AG20443 (cell line): ENCODE measurements at places on chromosomes 16 and 17.
A peak's percentile ranks its signal among the peaks of the same experiment; 100 is the strongest.

- peak; percentile 84 for DNase-seq
Measured at GRCh38 chr17:37327341-37328090, 48.3 kb upstream of the C17orf78 start.

DNA sequence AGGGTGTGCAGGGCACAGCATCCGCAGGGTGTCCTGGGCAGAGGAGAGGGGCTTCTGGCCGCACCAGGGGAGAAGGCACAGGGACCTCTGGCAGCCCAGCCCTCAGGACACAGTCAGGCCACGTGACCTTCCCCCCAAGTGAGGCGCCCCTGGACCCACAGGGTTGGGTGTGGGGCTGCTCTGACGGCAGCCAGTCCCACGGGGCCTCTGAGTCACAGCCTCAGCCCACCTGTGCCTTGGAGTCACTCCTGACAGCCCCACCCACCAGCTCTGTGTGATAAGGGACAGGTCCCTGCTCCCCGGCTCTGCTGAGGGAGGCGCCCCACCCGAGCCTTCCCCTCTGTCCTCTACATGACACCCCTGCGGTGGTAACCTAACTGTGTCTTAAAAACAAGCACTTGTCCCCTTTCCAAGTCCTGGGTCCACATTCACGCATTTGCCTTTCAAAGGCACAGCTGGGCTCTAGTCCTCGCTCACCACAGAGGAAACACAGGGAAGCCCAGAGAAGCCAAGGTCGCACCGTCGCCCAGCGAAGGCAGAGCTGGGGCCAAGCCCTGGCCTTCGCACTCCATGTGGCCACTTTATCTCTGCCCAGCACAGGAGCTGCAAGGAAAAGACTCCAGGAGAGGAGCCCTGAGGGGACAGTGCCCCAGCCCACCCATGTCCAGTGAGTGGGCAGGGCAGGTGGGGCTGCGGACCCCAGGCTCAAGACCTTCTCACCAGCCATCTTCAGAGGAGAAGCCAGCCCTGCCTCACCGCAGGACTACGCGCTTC, 5.1 kb upstream of the NPTX1 start:
- no peak for DNase-seq

DNA sequence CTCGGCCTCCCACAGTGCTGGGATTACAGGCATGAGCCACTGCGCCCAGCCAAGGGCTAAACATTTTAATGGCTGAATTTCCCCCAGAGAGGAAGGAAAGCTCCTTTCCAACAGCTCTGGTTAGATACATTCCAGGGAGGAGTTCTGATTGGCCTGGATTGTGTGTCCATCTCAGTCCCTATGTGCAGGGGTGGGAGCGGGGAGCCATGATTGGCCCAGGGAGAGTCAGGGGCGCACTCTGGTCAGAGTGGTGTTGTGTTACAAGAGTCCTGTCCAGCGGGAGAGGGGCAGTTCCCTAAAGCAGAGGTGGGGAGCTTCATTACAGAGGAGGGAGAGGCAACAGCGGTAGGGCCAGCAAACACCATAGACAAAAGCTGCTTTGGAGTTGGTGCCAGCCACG, 75.0 kb downstream of the RAP1GAP2 start:
- no peak for DNase-seq

DNA sequence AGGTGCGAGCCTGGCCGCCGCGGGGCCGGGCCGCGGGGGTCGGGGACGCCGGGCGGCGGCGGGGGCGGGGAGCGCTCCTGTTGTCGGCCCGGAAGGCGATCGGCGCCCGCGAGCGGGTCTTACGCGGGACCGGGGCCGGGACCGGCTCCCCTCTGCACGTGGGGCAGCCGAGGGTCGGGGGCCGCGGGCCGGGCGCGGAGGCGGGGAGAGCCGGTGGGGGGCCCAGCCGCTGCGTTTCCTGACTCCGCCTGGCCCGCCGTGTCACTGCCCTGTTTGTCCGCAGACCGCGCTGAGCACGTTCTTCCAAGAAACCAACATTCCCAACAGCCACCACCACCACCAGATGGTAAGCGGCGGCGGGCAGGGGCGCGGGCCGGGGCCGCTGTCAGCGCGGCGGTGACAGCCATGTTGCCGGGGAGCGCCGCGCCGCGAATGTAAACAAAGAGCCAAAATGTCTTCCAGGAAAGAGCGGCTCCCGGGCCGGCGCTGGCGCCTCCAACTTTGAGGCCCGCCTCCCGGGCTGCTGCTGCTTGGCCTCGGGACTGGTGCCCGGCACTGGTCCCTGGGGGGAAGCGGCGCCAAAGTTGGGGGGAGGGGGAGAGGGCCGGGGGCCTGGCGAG, 586 bp downstream of the UBALD2 start:
- DNase-seq = peak; percentile 57

- DNase-seq = peak; percentile 61
Measured at GRCh38 chr16:85473909-85474620, 139.1 kb upstream of the GSE1 start.

DNA sequence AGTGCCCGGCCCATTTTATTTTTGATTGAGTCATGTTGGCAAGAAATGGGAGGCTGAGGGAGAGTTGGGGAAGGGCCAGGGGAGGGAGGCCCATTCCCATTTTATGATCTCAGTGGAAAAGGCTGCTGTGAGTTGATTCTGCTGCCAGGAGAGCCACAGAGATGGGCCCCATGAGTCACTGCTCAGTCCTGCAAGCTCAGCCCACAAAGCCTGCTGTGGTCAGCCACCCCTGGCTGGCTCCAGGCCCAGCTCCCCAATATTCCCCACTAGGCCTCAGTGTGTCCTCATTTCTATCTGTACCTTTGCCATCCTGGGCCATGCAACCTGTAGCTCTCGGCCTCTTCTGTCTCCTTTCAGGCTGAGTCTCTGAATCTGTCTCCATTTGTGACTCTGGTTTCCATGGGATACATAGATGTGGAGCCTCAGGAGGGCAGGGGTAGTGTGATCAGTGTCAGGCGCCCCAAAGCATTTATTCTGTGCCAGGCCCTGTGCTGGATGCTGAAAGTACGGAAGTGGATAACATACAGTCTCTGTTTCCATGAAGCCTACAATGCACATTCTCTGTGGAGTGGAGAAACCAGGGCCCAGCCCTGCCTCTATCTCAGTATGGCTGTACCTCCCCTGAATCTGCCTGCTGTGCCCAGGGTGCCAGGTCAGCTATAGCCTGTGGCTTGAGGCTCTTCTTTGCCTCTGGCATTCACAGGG, 1.9 kb upstream of the PLEKHG4 start:
- peak; percentile 98 for DNase-seq

DNA sequence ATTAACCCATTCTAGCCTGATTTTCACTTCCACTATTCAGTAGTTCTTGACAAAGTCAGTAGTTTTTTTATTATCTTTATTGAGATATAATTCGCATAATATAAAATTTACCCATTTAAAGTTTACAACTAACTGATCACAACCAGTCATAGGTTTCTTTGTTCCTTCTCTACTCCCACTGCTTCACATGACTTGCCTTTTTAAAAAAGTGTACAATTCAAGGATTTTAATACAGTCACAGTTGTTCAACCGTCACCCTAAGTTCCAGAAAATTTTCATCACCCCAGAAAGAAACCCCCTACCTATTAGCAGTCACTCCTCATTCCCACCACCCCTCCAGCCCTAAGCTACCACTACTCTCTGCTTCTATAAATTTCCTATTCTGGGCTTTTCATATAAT, 162.5 kb downstream of the TRIM37 start:
- no peak for DNase-seq

DNA sequence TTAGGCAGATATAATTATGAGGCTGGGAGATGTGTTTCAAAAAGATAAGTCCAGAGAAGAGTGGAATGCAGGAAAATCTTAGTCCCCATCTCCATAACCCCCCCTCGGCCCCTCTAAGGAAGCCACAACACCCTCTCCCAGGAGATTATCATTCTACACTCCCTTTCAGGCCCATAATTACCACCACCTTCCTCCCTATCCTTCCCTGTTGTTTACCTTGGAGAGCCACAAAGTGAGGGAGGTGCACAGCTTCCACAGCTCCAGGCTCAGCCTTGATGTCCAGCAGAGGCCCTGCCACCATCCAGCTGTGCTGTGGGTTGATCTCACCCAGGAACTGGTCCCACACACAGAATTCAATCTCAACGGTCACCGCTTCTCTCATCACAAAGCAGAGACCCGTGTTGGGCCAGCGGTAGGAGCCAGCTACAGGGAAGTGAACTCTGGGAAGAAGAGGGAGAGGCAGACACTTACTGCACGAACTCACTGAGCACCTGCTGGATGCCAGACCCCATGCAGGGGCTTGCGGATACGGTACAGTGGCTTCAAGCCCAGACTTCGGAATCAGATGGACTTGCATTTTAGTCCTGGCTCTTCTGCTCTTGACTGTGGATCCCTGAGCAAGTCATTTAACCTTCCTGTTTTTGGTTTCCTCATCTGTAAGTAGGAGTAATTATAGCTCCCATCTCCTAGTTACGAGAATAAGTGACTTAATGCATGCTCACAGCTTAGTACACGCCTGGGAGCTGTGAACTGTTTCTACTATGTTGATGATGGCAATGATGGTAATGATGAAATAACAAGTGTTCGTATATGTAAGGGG, 44.1 kb downstream of the MIS12 start:
- DNase-seq = no peak

- DNase-seq = no peak
Measured at GRCh38 chr16:78576941-78577340, 477.5 kb downstream of the WWOX start.

DNA sequence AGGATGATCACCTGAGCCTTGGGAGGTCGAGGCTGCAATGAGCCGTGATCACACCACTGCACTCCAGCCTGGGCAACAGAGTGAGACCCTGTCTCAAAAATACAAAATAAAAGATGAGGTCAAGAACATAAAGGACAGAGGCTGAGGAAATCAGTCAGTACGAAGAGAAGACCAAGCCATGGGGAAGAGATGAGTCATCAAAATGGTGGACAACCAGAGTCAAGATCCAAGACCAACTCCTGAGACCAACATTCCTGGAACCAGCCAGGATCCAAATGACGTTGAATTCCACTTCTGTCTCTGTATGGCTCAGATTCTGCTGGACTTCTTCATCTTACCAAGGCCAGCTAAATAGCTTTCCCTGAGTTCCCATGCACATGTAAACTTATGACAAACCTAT, 44.8 kb upstream of the NOG start:
- DNase-seq = no peak

- no peak for DNase-seq
Measured at GRCh38 chr16:4089251-4089810, 26.9 kb downstream of the ADCY9 start.

GRCh38 chr16:69600202-69600601, 34.4 kb downstream of the NFAT5 start:
- no peak for DNase-seq

GRCh38 chr17:50345432-50346312, at the start of gene XYLT2:
XYLT2 (plus strand) TSS chr17:50346126; CDS start chr17:50346141, 15 bp downstream.
- peak; percentile 99 for DNase-seq

DNA sequence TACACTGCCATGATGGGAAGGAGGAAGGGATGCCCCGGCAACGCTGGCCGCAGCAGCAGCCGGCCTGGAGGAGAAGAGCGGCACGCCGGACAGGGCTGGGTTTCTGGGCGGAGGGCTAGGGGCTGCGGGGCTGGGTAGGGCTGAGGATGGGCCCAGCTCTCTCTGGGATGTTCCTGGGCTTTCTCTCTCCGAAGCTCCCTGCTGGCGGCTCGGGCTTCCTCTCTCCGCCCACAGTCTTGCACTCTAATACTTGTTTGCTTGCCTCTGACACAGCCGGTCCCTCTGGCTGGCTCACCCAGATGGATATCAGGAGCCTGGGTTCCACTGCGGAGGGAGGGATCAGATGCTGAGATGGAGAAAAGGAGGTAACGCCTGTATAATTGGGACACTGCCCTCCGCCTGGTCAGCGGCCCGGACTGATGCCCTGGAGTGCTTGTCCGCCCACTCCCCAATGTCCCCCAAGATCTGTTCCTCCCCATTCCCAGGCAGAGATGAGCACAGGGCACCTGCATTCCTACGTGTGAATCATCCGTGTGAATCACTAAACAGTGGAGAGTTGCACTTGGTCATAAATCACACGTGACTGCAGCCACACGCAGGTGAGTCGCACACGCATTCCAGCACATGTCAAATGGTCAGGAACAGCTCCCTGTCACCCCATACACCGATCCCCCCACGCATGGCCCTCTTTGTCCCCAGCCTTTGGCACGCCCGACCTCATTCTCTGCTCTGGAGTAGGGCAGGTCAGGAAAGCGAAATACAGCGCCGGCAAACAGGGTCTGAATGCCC, at the start of gene ALOXE3:
Gene ALOXE3, minus strand, starts transcription at position 535 of the 789 bp plus-strand sequence. Its CDS starts 524 bp downstream, at position 11.
- DNase-seq = peak; percentile 75

DNA sequence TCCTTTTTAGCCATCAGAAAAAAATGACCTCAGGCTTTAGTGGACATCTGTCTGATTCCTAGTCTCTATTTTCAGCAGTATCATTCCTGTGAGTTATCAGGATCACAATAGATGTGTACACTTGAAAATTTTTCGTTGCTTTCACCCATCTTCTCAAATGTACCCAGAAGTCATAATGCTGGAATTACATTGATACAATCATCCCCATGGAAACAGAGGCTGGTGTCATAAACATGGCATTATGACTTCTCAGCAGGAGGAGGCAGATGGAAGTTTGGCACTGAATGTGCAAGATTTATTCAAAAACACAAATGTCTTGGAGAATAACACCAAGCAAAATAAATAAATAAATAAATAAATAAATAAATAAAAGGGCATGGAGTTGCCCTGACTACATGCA, 292.5 kb downstream of the PHKB start:
- DNase-seq = no peak

DNA sequence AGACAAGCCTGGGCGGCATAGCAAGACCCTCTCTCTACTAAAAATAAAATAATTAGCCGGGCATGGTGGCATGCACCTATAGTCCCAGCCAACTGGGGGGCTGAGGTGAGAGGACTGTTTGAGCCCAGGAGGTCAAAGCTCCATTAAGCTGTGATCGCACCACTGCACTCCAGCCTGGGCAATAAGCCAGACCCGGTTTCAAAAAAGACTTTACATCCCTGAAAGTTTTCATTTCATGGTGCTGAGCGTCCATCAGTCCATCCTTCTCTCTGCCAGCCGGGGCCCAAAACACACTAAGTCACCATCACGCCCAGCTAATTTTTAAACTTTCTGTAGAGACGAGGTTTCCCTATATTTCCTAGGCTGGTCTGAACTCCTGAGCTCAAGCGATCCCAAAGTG, 10.6 kb downstream of the RAB40B start:
- DNase-seq = no peak
